ENCODE measurements at places on chromosomes 7 and 10.

GRCh38 chr7:28685242-28685643 lies 272.9 kb downstream of the TRIL start:
- no peak for DNase-seq

GRCh38 chr10:124935946-124936345 lies 6.0 kb upstream of the ZRANB1 start:
- no peak for DNase-seq

GRCh38 chr10:123549761-123550454 lies 116.2 kb upstream of the GPR26 start:
- DNase-seq: no peak

DNA sequence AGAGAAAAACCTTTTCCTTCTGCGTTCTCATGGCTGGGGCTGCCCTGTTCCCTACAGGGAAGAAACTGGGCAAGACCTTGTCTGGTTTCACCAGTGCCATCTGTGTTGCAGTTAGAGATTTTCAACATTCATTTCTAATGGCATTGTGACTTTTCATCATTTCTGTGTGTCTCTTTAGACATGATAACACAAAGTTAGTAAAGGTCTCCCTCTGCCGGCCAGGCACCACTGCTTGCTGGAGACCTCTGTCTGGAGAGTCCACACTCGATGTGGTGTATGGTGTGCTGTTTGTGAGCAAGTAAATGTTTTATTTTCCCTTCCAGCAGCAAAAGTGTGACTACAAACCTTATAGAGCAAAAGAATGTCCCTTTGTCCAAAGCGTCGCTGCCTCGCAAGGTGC lies 213.5 kb downstream of the PAXIP1 start:
- DNase-seq: no peak

DNA sequence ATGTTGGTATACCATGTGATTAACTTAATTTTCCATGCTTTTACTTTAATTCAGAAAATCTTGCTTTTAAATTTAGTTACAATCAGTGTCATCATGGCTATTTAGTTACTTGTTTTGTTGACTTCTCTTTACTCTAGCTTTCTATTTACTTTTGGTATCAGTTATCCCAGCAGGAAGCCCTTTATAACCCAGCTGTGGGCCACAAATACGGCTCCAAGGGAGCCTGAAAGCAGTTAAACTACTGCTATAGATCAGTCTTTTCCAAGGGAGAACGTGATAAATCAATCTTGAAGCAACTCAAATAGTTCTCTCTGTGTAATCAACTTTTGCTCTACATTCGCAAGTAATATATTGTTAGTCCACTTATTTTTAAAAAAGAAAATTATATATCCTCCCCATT lies 287.4 kb downstream of the CACNA2D1 start:
- no peak for DNase-seq

- DNase-seq: no peak
Measured at GRCh38 chr7:17095931-17096330, 202.5 kb upstream of the AHR start.

- DNase-seq: no peak
Measured at GRCh38 chr10:87642988-87643387, 16.7 kb upstream of the PAPSS2 start.

DNA sequence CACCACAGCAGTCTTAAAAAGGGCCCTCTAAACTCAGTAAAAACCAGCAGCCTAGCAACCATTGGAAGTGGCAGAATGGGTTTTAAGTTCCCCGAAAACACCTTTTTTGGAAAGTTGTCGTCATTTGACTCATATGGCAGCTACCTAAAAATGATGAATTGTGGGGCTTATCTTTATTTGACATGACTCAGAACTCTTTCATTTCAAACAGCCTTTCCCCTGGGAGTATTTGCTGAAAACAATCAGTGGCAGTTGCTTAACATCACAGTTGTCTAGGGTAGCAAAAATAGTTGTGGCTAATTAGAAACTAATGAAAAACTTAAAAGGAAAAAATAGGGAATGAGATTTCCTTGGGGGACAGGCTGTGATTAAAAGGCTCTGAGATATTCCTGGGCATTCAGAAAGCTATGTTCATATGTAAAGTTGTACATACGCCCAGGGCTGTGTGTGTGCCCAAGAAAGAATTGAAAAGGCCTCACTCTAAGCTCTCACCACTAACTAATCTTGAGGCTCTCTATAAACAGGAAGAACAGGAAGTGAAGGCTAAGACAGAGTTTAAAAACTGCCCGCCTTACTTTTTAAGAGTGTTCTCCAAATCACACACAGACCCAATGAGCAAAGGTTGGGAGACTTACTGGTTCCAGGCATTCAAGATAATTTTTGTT lies 81.7 kb upstream of the HECTD2 start:
- DNase-seq: no peak

DNA sequence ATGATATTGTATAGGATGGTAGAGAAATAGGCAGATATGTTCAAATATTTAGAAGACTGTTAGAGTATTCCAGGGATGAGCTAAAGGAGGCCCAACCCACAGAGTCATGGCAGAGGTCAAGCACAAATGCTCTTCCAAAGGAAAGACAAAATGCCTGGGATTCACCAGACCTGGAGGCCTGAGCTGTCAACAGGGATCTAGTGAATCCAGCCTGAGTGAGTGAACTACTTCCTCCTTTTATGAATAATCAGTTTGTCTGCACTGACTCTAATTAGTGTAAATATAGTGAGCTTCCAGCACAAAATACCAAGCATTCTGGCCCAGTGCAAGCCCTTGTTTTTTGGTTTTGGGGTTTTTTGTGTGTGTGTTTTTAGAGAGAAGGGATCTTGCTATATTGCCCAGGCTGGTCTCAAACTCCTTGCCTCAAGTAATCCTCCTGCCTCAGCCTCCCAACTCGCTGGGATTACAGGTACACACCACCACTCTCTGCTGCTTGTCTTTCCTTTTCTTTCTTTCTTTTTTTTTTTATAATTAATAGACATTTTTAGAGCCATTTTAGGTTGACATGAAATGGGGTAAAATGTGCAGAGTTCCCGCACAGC lies 244.4 kb downstream of the SKIDA1 start:
- no peak for DNase-seq

GRCh38 chr10:24589265-24589664 lies 134.4 kb downstream of the ARHGAP21 start:
- no peak for DNase-seq

DNA sequence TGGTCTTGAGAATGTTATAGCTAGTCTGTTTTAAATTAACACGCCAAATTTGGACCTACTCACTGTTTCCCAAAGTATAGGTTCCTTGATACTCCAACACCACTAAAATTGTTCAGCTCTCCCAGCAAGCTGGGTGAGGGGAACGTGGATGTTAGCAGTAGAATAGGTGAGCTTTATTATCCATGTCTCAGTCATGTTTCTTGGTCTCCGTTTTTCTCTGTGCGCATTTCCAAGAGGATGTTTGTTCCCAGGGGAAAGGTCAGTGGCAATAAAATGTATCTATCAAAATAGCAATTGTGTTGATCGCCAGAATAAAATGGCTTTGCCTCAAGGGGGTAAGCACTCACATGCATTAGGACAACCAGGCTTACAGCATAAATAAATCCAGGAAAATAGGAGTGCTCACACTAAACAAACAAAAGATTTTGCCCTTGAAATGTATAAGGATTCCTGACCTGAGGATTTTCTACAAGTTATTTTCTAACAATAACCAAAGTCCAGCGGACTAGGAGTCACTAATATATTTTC lies 187.0 kb upstream of the C7orf33 start:
- no peak for DNase-seq

All from activated gamma-delta T cell (primary cell).